ENCODE measurements at places on chromosomes 6 and 20.

- no peak for DNase-seq
Measured at GRCh38 chr6:443621-444159, 52.1 kb downstream of the IRF4 start.

DNA sequence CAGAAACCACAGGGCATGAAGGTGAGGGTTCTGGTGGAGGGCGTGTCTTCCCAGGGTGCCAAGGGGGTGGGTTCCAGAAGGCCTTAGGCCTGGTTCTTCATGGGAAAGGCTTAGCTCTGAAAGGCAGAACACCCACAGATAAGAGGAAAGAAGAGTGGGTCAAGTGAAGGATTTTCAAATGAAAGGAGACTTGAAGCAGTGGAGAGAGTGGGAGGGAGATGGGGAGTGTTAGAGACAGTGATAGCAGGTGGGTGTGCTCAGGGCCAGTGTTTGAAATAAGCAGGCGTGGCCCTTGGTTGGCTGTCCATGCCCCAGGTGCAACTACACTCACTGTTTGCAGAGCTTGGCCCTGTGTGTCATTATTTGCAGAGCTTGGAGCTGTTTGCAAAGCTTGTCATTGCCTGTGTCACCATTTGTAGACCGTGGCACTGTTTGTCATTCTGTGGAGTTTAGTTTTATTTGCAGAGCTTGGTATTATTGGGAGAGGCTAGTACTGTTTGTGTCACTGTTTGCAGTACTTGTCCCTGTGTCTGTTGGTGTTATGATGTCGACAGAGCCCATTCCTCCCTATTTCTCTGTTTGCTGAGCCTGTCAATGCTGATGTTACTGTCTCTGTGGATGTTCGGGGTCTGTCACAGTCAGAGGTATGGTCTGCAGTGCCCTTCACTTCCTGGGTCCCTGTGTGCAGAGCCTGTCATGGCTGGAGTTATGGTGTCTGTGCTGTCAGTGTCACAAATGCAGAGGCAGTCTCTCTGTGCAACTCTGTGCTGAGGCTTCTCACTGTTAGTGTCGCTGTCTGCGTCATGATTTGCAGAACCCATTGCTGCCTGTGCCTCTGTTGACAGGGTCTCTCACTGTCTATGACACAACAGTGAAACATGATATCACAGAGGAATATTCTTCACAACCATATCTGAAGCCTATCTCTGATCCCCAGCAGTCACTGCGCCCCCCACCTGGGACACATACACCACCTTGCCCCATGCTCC is 127.7 kb upstream of the LRFN2 start:
- no peak for DNase-seq

GRCh38 chr20:62126141-62126540 is 3.9 kb downstream of the LSM14B start:
- no peak for DNase-seq

- DNase-seq: no peak
Measured at GRCh38 chr6:91719414-91719813, 1132.5 kb upstream of the MAP3K7 start.

DNA sequence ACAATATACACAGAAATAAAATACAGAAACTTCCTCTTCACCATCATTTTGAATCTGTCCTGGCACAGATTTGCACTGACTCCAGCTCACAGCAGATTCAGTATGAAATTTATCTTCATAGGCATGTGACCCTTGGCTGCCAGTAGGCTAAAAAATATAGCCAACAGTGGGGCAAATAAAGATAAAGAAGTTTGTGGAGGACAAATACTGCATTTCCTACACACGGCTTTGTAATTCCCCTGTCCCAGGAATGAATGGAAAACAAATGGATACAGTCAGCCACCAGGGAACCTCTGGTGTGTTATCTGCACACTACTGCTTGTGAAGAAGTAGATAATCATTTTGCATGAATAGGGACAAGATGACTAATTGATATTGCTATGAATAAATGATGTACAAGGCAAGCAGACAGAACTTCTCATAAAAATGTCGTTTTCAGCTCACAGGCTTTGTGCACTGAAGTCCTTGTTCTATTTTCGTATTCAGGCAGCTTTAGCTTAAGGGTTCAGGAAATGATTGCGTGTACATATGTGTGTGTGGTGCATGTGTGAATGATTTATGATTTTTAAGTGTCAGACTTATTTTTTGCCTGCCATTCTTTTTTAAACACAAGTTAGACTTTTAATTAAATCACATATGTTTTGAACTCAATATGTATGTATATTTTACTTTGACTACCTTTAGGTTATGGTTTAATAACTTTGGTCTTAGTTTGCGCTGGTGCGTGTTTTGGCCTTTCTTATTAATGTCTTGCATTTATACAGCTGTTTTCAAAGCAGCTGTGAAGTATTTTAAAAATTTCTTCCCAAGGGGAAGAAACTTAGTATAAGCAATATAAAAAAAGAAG is 543.8 kb upstream of the JAG1 start:
- DNase-seq: no peak

DNA sequence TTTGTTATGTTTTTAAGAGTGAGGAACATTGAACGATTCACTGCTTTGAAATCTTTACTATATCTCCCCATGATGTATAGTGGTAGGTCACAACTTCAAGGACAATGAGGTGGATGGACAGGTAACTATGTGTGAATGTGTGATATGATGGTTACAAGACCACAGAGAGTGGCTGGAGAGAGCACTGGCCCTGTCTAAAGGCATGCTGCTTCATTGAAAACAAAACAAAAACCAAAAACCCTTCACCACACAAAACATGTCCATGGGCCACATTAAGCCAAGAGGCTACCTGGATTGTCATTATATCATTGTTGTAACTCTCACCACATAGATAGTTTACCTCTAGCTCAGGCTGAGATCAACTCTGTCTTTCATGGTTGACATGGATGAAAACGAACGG is 180.6 kb upstream of the TENT5A start:
- no peak for DNase-seq

GRCh38 chr20:31494131-31494530 is 19.0 kb downstream of the REM1 start:
- no peak for DNase-seq

DNA sequence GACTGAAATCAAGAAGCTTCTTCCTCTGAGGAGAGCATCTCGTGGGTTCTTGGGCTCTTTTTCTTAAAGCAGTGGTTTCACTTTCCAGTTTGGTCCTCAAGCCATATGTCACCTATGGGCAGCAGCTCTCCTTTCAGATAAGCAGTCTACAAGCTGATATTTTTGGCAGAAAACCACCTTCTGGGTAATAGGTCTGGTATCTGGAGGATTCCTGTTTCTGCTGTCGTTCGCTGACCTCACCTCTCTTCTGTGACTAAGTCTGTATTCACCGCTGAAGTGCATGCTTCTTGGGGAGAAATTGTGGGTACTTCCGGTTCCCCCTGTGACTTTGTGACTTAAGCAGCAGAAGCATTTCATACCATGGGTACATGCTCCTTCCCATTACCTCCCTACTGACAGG is 193.6 kb downstream of the EDN1 start:
- no peak for DNase-seq

- no peak for DNase-seq
Measured at GRCh38 chr6:21438237-21438985, 155.1 kb upstream of the SOX4 start.

DNA sequence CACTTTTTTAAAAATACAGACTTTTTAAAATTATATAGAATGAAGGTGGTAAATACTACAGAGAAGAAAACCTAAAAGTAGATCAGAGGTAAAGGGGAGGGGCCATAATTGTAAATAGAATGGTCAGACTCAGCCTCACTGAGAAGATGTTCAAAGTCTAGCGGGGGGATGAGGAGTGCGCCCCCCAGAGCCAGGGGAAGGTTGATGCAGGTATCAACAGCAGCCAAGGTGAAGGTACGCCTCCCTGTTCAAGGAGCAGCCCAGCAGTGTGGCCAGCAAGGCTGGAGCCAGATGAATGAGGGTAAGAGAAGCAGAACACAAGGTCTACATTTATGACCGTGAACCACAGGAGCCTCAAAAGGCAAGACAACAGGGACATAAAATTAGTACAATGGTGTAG is 204.1 kb downstream of the PTPRT start:
- no peak for DNase-seq

DNA sequence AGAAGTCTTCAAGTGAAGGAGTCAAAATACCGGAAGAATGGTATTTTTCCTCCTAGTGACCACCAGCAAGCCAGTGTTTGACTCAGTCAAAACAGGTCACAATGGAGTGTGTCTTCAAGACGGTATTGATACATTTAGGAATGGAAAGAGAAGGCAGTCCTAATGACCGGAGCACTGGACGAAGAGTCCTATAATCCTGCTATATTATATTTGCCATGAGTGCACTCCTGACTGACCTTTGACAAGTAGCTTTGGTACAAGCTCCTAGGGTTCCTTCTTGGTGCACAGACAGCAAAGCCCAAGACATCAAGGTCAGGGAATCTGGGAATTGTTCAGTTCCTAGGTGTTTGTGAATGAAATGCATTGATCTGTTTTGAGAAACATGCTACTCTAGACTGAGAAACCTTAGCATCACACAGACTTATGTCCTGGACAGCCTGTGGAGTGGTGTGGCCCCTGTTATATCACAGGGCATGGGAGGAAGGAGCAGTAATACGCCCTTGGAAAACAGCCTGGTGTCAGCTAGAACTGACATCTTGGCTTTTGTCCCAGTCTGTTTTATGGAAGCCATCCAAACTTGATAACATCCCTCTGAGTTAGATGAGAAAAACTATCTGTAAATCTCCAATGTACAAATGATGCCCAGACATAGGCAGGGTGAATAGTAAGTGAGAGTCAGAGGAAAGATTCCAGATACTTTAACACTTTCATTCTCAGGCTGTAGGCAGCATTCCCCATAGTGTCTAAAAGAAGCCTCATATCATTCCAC is 18.5 kb downstream of the NOX3 start:
- no peak for DNase-seq

DNA sequence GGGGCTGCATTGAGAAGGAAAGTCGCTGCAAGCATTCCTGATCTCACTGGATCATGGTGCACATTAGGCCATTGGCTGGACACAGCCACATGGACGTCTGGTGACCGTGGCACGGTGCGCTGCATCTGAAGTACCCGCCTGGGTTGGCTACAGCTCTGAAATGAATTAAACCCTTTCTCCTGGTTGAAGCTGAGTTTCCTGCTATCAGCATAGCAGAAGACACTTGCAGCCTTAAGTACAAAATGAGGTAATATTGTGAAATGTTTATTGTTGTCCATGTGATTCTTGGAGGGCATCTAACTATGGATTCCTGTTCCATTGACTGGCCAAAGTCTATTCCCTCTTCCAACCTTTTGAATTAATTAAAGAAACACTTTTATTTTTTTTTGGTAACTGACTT is 89.8 kb upstream of the ADTRP start:
- DNase-seq: no peak

GRCh38 chr20:51570739-51571459 is 28.4 kb upstream of the NFATC2 start:
- DNase-seq: no peak

DNA sequence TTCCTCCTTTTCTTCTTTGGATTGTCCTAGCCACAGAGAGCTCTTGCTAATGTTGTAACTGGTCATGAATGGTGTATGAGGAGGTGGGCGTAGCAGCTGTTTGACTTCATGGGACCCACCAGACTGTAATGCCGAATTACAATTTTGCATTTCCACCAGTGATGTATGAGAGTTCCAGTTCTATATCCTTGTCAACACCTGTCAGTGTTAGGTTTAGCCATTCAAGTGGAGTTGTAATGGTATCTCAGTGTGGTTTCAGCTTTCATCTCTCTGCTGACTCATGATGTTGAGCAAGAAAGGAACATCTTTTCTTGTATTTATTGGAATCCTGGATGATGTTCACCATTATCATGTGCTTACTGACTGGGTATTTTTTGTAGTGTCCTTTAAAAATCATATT is 5.1 kb downstream of the IGF2R start:
- no peak for DNase-seq

DNA sequence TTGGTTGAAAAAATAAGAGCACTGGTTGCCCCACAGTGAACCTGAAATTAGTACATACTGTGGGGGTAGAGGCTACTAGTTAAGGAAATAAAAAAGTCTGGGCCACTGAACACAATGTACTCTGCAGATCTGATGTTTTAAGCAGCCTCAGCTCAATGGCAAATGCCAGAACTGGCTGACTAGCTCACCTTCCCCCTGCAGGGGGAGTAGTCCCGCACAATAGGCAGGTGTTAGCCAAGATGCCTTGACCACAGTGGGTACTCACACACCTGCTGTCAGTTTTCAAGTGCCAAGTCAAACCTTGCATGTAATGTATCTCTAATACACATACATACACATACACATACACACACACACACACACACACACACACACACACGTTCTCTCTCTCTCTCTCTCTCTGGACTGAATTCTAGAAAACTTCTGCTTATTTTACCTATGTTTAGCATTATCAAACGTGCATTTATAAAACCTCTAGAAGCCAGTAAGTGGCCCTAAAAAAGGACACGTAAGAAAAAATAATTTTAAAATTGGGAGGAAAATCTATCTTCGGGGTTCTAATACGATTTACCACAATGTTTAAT is 36.1 kb downstream of the GMDS start:
- DNase-seq: peak; percentile 15

DNA sequence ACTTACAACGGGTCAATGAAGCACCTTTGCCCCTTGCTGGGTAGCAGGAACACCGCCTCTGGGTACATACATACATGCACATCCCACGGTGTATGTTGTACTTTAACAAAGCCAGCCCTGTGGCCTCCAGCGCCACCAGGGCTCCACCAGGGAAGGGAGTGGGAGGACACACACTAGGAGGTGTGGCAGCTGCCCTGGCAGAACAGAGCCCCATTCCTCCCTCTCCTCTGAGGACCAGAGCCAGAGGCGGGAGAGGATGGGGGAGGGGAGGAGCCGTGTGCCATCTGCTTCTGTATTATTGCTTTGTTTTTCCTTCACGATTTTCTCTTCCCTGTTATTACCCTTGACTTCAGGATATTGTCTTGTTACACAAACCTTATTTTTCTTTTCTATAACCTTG is 105.8 kb upstream of the TRAF3IP2 start:
- DNase-seq: no peak

- no peak for DNase-seq
Measured at GRCh38 chr6:15911753-15912504, 217.0 kb upstream of the MYLIP start.

- DNase-seq: no peak
Measured at GRCh38 chr6:89542081-89542857, 96.3 kb downstream of the LYRM2 start.

GRCh38 chr6:155275808-155276480 is 12.1 kb downstream of the CLDN20 start:
- DNase-seq: no peak

- no peak for DNase-seq
Measured at GRCh38 chr6:153150752-153151440, 19.8 kb upstream of the RGS17 start.

- no peak for DNase-seq
Measured at GRCh38 chr20:29742699-29743100, 1514.8 kb upstream of the DEFB115 start.

- DNase-seq: no peak
Measured at GRCh38 chr6:39896701-39897100, 37.6 kb downstream of the MOCS1 start.

Measured in stimulated activated CD4-positive, alpha-beta T cell treated with anti-CD3 and anti-CD28 coated beads, Interleukin-12 subunit alpha, Interleukin-12 subunit beta, amount 100 ng/mL, for 4 hours (primary cell).